ENCODE measurements at places on chromosomes 16 and 17. TPM values are rescaled to one million over a fixed set of nuclear protein-coding genes. Genes with fewer than 3 reads are reported as not detected.

Gene SYT17
- 0.63 TPM for total RNA-seq

Gene TBX2
- total RNA-seq = 63.1 TPM

Gene TIGD7
- 6.8 TPM for total RNA-seq

Gene ALKBH5
- total RNA-seq = 177 TPM

Gene ZP2
- total RNA-seq = not detected

Gene COX6A2
- not detected for total RNA-seq

Gene GGT6
- not detected for total RNA-seq

Gene BCAR1
- 165 TPM for total RNA-seq

Gene DOC2A
- 0.33 TPM for total RNA-seq

Gene TUBD1
- 5.3 TPM for total RNA-seq

Gene ELAC2
- 67.2 TPM for total RNA-seq

Gene SPATA22
- total RNA-seq = 0.13 TPM

Gene RAB40B
- total RNA-seq = 9.3 TPM

Gene MMP28
- 0.65 TPM for total RNA-seq

Gene UTS2R
- total RNA-seq = not detected
